ENCODE measurements at places on chromosomes 13 and 19. TPM values are rescaled to one million over a fixed set of nuclear protein-coding genes. Genes with fewer than 3 reads are reported as not detected.

Gene ADM5
- polyA plus RNA-seq: not detected

Gene CEACAM8
- not detected for polyA plus RNA-seq

Gene GPR4
- 11.3 TPM for polyA plus RNA-seq

Gene SHC2
- 196 TPM for polyA plus RNA-seq

Gene TMEM238
- 0.13 TPM for polyA plus RNA-seq

Gene ZNF793
- polyA plus RNA-seq: 8.4 TPM

Gene POGLUT2
- polyA plus RNA-seq: 1.8 TPM

Gene CCDC194
- polyA plus RNA-seq: 1.1 TPM

Gene RASAL3
- polyA plus RNA-seq: 5.7 TPM

Gene DENND1C
- 6.6 TPM for polyA plus RNA-seq

Gene SHD
- polyA plus RNA-seq: 0.24 TPM

Gene MBD3L2
- polyA plus RNA-seq: not detected

Gene NLRP9
- not detected for polyA plus RNA-seq

Gene FXYD3
- 4.0 TPM for polyA plus RNA-seq

Gene GPR42
- not detected for polyA plus RNA-seq

Gene EHD2
- polyA plus RNA-seq: 73.4 TPM

Gene UQCRFS1
- 13.0 TPM for polyA plus RNA-seq

Gene CGB8
- polyA plus RNA-seq: not detected

Gene TNPO2
- 58.4 TPM for polyA plus RNA-seq

Gene FLT3
- polyA plus RNA-seq: 0.22 TPM

Gene NOTCH3
- polyA plus RNA-seq: 6.2 TPM

Gene VSTM1
- polyA plus RNA-seq: not detected

Gene GIPC3
- 2.6 TPM for polyA plus RNA-seq

Gene SIGLECL1
- polyA plus RNA-seq: not detected

Gene TLE2
- polyA plus RNA-seq: 70.3 TPM

Gene GPR18
- not detected for polyA plus RNA-seq

Gene LAIR1
- 39.2 TPM for polyA plus RNA-seq

Gene POLD1
- polyA plus RNA-seq: 40.1 TPM

Gene ZNF235
- 2.2 TPM for polyA plus RNA-seq

Gene RNF225
- polyA plus RNA-seq: not detected

Gene NLRP7
- polyA plus RNA-seq: not detected

Gene ZNF443
- 3.7 TPM for polyA plus RNA-seq

Gene CPT1C
- 55.7 TPM for polyA plus RNA-seq

Gene ZNF723
- not detected for polyA plus RNA-seq

Gene CLDN10
- 0.54 TPM for polyA plus RNA-seq

Gene DBP
- 57.9 TPM for polyA plus RNA-seq

Gene SIGLEC8
- 1.1 TPM for polyA plus RNA-seq

Gene EBI3
- 1.4 TPM for polyA plus RNA-seq

Gene ZSCAN4
- 0.07 TPM for polyA plus RNA-seq

Gene LILRA1
- polyA plus RNA-seq: 0.51 TPM

Gene AP1M2
- 0.10 TPM for polyA plus RNA-seq

Gene TTC9B
- 0.51 TPM for polyA plus RNA-seq

Gene NLRP4
- polyA plus RNA-seq: not detected

Gene ACOD1
- not detected for polyA plus RNA-seq

Gene FUT1
- polyA plus RNA-seq: 1.7 TPM

Gene MIDN
- polyA plus RNA-seq: 73.0 TPM

Gene TNNI3
- polyA plus RNA-seq: 0.51 TPM

Gene ZNF792
- 0.61 TPM for polyA plus RNA-seq

Gene SYNE4
- 0.18 TPM for polyA plus RNA-seq

Gene IZUMO2
- not detected for polyA plus RNA-seq

Gene ADGRE3
- polyA plus RNA-seq: not detected

Gene CFAP97D2
- not detected for polyA plus RNA-seq

Gene OR7D2
- polyA plus RNA-seq: 0.07 TPM

Gene DPF1
- polyA plus RNA-seq: 0.17 TPM

Gene ERCC2
- polyA plus RNA-seq: 19.6 TPM

Measured in adrenal gland (tissue), 19 donors.